Aorta (tissue), 5 donors: ENCODE measurements at places on chromosomes 13 and 19. TPM values are rescaled to one million over a fixed set of nuclear protein-coding genes. Genes with fewer than 3 reads are reported as not detected.

DNA sequence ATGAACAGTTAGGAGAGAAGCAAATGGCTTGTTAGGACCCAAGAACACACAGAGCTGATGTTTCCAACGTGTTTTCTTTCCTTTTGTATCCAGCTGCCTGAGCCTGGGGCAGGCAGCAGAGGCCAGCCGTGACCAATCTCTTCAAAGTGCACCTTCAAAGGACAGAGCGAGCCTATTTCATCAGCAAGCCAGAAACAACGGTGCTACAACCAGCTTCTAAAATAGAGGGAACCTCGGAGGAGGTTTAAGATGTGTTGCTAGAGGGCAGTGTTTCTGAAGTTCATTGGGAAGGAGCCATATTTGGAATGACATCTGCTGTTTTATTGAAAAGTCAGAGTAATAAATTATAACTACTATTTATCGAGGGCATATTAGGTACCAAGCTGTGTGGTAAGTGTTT, 56.2 kb upstream of the RFC3 start:
- no peaks in the 10 kb centered on the region for H3K27me3 ChIP-seq
- no peak for DNase-seq
- no peaks in the 10 kb centered on the region for H3K4me1 ChIP-seq
- H3K36me3 ChIP-seq: no peaks in the 10 kb centered on the region
- no peak overlapping the region for H3K27ac ChIP-seq
- H3K4me3 ChIP-seq: no peak overlapping the region

FPR3 gene
- 1.7 TPM for polyA plus RNA-seq

DNA sequence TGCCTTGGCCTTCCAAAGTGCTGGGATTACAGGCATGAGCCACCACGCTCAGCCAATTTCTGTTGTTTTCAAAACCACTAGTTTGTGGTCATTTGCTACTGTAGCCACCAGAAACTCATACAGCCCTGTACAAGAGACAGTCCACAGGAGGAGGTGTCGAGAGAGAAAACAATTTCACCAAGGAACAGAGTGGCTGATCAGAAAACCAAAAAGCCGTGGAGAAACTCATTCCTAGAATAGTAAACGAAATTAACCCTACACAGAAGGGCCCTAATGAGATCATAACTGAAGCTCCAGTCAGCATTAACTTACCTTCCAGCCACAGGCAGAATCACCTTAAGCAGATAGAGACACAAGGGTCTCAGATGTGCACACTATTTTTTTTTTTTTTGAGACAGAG, 3.8 kb upstream of the CCDC124 start:
- H3K27me3 ChIP-seq: no peaks in the 10 kb centered on the region
- no peaks in the 10 kb centered on the region for H3K4me1 ChIP-seq
- H3K4me3 ChIP-seq: no peak overlapping the region
- H3K36me3 ChIP-seq: no peaks in the 10 kb centered on the region
- H3K27ac ChIP-seq: no peak overlapping the region

DNA sequence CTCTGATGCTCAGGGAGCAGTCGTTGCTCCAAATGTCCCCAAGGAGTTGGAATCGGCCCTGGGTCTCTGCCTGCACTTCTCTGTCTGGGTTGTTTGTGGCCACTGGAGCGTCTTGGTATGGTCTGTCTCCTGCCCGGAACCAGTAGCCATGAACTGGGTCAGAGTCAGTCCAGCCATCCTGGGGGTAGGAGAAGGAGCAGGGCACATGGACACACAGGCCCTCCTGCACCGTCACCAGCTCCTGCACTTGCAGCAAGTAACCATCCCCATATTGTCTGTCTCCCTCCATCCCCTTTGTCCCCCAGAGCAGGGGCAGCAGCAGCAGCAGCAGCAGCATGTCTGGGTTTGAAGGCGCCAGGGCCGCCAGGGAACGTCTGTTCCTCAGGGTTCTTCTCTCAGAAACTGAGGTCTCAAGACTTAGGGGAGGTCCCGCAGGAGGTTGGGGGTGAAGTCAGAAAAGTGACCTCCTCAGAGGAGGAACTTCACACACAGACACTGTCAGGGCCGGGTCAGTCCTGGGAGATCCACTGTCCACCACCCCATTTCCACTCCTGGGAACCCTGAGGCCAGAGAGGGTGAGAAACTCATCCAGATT, at the start of gene SIGLEC8:
Gene SIGLEC8, minus strand, starts transcription at position 404 of the 595 bp plus-strand sequence. Its CDS starts 67 bp downstream, at position 337.
- DNase-seq: no peak
- H3K27me3 ChIP-seq: no peaks in the 10 kb centered on the region
- H3K27ac ChIP-seq: no peak within 1 kb of the TSS
- H3K4me3 ChIP-seq: no peak within 1 kb of the TSS
- H3K36me3 ChIP-seq: no peaks in the 10 kb centered on the region

DNA sequence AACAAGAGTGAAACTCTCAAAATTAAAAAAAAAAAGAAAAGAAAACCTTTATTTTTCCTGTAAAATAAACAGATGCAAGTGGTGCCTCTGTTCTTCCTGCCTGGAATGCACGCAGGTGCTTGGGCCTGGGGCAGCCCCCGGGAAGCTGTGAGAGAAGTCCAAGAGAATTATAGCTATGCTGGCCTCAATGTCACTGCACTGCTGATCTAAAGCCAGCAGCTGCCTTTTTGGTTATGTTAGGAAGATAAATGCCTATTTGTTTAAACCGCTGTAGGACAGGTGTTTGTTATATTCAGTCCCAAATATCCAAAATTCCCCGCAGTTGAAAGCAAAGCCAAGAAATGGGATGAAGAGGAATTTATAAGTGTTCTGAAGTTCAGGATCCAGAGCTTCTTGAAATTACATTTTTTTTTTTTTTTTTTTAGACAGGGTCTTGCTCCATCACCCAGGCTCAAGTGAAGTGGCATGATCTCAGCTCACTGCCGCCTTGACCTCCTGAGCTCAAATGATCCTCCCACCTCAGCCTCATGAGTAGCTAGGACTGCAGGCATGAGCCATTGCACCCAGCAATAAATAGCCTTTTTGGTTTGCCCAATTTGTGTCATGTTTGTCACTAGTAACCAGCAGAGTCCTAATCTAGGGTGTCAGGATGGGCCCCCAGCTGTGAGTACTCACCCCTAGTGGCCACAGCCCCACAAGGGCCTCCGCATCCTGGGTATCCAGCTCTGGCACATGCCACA, 2.2 kb downstream of the RINL start:
- H3K4me1 ChIP-seq: no peaks in the 10 kb centered on the region
- H3K4me3 ChIP-seq: no peak overlapping the region
- no peaks in the 10 kb centered on the region for H3K36me3 ChIP-seq
- no peak for DNase-seq

GRCh38 chr13:102873653-102874052, 27.8 kb downstream of the ERCC5 start:
- peaks cover 7% of the 10 kb centered on the region for H3K36me3 ChIP-seq
- H3K27ac ChIP-seq: no peak overlapping the region
- no peaks in the 10 kb centered on the region for H3K27me3 ChIP-seq
- no peaks in the 10 kb centered on the region for H3K4me1 ChIP-seq

UTP14C gene
- polyA plus RNA-seq: 8.2 TPM

DNA sequence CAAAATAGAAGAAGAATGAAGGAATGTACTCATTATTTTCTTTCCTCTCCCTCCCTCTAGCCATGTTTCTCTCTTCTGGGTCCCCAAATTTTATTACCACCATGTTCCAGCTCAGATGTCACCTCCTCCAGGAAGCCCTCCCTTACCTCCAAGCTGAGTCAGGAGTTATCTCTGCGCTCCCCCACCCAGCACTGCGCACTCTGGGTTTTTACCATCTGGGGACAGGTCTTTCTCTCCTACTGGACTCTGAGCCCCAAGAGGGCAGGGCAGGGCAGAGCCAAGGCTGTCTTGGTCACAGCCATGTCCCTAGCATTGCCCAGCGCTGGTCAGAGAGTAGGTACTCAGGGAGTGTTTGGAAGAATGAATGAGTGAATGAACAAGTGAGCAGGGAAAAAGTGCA, 2.9 kb downstream of the GNG8 start:
- H3K27ac ChIP-seq: no peak overlapping the region
- H3K4me3 ChIP-seq: no peak overlapping the region
- no peaks in the 10 kb centered on the region for H3K36me3 ChIP-seq

FAM124A gene
- 1.7 TPM for polyA plus RNA-seq

IRGC gene
- polyA plus RNA-seq: not detected

CDX2 gene
- not detected for polyA plus RNA-seq

GRCh38 chr13:21733475-21734263, 62.8 kb downstream of the FGF9 start:
- no peak overlapping the region for H3K27ac ChIP-seq
- no peaks in the 10 kb centered on the region for H3K36me3 ChIP-seq
- H3K27me3 ChIP-seq: no peaks in the 10 kb centered on the region
- H3K4me1 ChIP-seq: no peaks in the 10 kb centered on the region

DNA sequence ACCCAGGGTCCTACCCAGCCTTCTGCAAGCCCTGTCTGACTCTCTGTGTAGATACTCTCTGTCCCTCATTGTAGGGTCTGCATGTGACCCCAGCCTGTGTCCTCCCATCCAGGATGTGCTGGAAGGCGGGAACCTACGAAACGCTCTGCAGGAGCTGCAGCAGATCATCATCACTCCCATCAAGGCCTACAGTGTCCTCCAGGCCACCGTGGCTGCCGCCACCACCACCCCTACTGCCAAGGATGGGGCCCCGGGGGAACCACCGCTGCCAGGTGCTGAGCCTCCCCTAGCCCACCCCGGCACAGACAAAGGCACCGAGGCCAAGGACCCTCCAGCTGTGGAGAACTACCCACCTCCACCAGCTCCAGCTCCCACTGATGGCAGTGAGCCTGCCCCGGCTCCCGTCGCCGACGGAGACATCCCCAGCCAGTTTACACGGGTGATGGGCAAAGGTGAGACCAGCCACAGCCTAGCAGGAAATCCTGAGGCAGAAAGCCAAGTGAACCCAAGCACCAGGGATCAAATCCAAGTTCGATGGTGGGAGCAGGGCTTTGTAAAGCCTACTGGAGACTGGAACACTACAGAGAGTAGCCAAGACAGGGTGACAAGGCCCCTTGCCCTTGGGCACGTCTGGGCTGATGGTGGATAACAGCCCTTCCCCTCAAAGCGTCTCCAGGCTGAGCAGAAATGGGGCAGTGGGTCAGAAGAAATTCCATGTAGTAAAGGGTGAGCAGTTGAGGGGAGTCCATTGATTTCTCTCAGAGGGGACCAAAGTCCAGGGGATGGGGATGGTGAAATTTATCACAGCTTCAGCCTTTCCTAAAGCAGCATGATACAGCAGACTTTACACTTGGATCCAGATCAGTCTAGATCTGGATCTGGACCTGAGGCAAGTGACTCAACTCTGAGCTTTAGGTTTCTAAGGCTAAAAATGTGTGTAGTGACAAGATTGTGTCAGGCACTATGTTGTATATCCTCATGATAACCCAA, 13.2 kb downstream of the PAF1 start:
- peaks cover 2% of the 10 kb centered on the region for H3K36me3 ChIP-seq
- H3K27me3 ChIP-seq: no peaks in the 10 kb centered on the region
- H3K27ac ChIP-seq: no peak overlapping the region

COL4A1 gene
- 379 TPM for polyA plus RNA-seq

- peaks cover 8% of the 10 kb centered on the region for H3K4me1 ChIP-seq
- no peak overlapping the region for H3K4me3 ChIP-seq
- H3K27ac ChIP-seq: peak overlapping the region; percentile 86
- DNase-seq: peak; percentile 56
- no peaks in the 10 kb centered on the region for H3K27me3 ChIP-seq
Measured at GRCh38 chr13:40116008-40116407, 460.5 kb downstream of the COG6 start.

DNA sequence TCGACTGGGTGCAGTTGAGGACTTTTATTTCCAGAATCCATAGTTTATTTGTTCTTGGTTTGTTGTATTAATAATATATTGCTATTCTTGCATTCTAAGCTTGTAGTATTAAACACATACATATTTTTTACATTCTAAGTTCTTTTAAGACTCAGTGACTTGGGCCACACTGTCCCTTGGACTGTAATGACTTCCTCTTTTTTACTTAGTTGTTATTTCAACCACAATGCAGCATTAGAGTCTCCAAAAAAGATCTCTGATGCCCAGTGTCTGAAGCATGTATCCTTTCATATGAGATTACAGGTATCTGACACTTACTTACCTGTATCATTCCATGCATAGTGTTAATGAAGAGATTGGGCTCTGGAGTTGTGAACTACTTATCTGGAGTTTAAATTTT, 864.9 kb upstream of the PCDH20 start:
- H3K4me3 ChIP-seq: no peak overlapping the region
- H3K27ac ChIP-seq: no peak overlapping the region
- DNase-seq: no peak
- H3K4me1 ChIP-seq: no peaks in the 10 kb centered on the region
